Activated CD4-positive, alpha-beta T cell treated with anti-CD3 and anti-CD28 coated beads, Interleukin-2, amount 50 U/mL, for 24 hours (primary cell): ENCODE measurements at places on chromosomes 16 and 17.
A peak's percentile ranks its signal among the peaks of the same experiment; 100 is the strongest.

DNA sequence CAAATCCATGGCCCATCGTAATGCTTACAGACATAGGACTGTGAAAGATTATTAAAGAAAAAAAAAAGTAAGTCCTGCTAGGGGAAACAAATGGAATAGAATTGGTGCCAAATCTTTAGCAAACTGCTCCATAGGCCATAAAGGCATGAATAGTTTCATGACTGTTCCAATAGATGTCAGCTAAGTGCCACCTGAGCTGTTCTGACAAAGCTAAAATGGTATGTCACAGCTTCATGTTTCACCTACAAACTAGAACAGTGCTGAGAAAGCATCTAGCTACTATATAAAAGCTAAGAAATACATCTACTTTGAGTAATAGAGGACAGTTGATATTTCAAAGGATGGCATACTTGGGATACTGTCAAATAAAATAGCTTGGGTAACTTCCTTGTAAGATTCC, 771.6 kb upstream of the CA10 start:
- no peak for DNase-seq

DNA sequence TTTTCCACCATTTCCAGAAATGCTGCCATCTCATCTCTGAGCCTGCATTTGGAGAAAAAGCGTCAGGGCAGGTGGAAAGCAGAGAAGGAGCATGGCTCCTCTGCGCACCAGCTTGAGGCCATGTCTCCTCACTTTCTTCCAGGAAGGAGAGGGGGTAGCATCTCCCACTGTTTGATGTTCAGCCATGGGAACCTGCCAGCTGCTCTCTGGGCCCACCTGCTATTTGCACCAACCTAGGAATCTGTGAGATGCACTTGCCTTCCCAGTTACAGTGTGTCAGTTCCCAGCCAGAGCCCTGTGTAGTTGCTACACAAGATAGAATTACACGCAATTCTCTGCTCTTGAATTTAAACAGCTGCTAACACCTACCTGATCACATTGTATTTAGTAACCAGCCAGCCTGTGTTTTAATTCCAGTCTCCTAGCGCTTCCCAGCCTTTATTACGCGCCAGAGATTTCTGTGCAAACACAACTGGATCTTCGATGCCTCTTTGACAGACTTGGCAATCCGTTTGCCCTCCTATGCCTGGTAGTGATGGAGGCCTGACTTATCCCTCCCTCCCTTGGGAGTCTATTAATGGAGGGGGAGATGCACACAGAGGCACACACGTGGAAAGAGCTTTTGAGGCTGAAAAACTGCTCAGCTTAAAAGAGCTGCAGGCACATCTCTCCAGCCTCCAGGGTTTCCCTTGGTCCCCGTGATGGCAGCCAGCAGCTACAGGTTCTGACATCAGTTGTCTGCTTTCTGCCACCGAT, 98.1 kb upstream of the SEC14L1 start:
- no peak for DNase-seq

- no peak for DNase-seq
Observed at GRCh38 chr16:68363658-68364521, 53.1 kb downstream of the PRMT7 start.

- DNase-seq = no peak
Observed at GRCh38 chr16:58099097-58099955, 29.9 kb downstream of the CFAP20 start.

GRCh38 chr17:67489273-67489672, 112.2 kb downstream of the PITPNC1 start:
- no peak for DNase-seq

GRCh38 chr16:88398874-88399178, 16.1 kb downstream of the ZNF469 start:
- no peak for DNase-seq

GRCh38 chr17:35089586-35090296, 26.2 kb upstream of the RFFL start:
- DNase-seq = peak; percentile 50

DNA sequence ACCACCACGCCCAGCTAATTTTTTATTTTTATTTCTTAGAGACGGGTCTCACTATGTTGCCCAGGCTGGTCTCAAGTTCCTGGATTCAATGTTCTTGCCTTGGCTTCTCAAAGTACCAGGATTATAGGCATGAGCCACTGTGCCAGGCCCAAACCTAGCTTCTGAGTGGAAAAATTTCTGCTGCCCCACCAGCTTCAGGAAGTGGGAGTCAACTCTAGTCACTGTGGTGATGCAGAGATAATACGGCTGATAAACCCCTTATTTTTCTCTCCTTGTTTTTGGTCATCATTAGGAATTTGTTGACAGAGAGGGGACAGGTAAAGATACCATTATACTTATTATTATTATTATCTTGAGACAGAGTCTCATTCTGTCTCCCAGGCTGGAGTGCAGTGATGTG, 27.8 kb upstream of the PHOSPHO1 start:
- DNase-seq = no peak

GRCh38 chr16:59899940-59900339, 1165.8 kb upstream of the GOT2 start:
- no peak for DNase-seq
